ENCODE measurements at places on chromosomes 4 and X.

DNA sequence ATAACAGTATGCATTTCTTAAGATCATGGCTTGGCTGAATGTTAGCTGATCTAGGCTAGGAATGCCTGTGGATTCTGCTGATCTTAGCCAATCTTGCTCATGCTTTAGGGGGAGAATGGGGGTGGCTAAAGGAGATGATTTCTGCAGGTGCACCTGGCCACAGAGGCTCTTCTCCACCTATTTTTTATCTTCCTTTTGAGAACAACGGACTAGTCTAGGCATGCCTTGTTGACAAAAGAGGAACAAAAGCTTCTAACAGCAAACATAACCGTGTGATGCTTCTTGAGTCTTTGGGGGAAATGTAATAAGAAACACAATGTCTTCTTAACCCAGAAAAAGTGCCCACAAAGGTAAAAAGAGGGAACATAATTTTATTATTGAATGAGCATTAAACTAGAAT is 743.5 kb downstream of the ARAP2 start:
- no peak for DNase-seq

DNA sequence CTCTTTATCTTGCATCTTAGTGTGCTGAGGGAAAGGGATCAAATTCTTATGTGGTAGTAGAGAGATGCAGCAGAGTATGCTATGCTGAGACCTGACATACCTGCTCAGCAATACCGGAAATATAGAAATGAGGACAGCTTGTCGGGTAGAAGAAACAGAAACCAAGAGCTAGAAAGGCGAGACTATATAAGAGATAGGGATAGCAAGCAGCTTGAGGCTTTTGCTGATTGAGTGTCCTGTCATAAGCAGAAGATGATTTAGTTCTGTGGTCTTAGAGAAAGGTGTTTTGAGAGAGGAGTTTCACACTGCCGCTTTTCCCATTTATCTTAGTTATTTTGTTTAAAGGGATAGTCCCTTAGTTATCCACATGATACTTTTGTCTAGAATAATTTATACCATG is 31.7 kb downstream of the USP9X start:
- peak; percentile 20 for DNase-seq

DNA sequence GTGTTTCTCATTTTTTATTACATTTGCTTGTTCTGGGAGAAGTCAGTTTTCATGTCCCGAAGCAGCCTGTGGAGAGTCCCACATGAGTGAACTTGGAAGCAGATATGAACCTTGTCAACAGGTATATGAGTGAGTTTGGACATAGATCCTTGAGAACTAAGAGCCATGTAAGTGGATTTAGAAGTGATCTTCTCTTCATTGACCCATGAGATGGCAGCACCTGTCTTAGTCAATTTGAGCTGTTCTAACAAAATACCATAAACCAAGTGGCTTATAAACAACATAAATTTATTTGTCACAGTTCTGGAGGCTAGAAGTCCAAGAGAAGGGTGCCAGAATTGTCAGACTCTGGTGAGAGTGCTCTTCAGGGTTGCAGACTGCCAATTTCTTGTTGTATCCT is 1043.8 kb downstream of the ADGRL3 start:
- no peak for DNase-seq

DNA sequence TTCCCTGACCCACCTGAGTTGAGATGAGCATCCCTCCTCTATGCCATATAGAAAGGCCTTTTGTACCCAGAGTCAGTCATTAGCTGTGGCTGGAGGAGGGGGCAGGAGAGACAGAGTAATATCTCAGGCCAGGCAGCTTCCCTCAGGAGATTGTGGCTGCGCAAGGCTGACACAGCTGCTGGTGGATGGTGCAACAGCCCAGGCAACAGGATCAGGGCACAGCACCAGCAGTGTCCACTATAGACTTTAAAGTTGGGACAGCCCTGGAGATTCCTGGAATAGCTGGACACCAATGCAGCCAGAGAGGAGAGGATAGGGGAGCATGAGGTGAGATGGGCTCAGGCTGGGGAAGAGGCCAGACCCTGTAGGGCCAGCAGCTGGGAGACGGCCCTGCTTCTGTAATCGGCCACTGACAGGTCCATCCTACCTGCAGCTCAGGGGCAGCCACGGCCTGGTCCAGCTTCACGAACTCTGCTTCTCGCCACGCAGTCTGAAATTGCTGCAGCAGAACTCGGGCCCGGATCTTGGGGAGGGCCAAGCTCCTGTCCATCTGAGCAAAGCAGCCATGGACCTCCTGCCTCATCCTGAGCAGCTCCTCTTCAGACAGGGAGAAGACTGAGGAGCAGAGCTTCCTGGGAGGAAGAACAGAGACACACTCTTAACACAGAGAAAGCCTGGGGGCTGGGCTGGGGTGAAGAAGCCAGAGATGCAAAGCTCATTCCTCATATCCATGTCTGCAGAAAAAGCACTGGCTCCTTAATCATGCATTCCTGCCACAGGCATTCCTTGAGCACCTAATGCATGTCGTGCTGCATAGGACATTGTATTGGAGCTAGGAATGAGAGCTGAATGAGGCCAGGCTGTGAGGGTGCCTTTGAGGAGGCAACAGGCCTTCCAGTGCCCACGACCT is 90.1 kb downstream of the EVC2 start:
- DNase-seq = no peak

DNA sequence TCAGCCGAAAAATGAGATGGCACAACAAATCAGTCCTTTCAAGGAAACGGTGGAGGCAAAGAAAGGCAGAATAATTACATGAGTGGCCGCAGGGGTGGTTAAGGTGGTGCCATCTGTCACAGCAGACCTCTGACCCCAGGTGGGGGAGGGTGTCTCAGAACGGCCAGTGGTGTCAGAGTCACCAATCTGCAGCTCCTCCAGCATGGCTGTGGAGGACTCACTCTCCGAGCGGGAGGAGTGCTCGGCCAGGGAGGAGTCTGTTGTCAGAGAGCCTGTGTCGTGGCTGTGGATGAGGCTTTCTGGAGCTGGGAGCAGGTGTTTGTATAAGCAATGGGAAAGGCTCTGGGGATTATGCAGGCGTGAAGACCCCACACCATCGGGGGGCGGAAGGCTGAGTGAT is 130.3 kb upstream of the PDLIM3 start:
- no peak for DNase-seq

GRCh38 chrX:107014936-107015335 is 14.9 kb upstream of the MORC4 start:
- no peak for DNase-seq

DNA sequence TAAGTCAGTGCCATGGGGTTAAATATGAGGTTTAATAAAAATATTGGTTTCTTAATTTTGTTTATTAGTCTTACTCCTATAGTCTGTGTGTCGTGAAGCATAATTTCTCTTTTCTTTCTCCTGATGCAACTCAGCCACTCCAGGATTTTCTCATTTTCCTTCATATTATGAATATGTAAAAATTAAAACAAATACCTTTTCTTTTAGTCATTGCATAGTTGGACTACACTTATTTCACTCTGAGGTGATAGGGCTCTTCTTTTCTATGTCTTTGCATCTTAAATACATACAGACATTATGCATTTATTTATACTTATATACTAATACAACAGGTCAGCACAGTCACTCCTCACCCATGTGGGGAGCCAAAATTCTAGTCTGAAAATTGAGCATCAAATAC is 19.1 kb downstream of the GALNT7 start:
- DNase-seq = no peak

DNA sequence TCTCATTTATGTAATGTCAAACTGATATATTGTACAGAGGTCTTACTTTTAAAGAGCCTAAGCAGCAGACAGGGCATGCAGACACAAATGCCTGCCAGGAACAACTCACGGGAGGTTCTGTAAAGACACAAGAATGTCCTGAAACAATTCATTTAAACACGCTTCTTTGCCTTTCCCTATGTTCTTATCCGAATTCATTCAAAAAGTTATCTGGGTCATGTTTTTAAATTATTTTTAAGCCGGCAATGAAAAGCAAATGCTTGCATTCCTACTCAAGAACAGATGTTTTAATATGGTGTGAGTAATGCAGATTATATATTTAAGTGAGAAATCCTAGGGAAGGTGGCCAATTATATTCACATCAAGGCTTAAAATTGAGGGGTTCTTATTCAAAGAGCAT is 192.6 kb downstream of the PDGFC start:
- no peak for DNase-seq

GRCh38 chr4:96347582-96347981 is 507.7 kb downstream of the PDHA2 start:
- DNase-seq = no peak

DNA sequence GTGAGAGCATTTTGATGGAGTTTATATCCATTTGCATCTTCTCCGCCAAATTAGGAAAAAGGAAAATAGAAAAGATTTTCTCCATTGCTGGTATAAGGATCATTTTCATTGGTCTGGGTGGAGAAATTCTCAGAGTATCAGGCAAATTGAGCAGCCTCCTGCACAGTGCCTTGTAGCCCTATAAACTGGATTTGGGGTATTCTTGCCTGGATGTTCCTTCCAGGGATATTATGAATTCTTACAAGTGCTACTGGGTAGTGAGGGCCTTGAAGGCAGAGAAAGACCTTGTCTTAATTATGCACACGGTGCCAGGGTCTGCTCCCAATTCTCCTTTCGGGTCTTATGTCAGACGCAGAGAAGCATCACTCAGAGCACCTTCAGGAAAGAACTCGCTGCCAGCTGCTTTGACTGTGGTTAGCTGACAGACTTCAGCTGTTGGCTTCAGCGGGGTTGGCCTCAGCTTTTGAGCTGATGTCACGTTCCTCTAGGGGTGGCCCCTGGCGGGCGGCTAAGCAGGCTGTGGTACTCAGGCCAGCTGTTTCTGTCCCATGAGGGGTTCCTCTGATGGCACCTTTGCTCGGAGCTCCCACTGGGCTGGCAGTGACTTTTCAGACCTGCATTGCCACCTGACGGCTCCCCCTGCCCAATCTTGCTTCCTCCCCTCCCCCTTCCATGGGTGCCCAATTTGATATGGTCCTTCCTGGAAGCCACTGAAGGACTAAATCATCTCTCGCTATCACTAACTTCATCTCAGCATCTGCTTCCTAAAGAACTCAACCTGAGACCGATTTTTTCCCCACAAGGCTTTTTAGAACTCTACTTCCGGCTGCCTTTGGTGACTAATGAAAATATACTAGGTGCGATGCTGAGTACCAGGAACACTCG is 519.5 kb downstream of the BCOR start:
- DNase-seq = peak; percentile 50

GRCh38 chr4:39118034-39118658 is 56.1 kb downstream of the KLHL5 start:
- DNase-seq = no peak

- no peak for DNase-seq
Measured at GRCh38 chr4:164771088-164771487, 17.2 kb downstream of the SMIM31 start.

DNA sequence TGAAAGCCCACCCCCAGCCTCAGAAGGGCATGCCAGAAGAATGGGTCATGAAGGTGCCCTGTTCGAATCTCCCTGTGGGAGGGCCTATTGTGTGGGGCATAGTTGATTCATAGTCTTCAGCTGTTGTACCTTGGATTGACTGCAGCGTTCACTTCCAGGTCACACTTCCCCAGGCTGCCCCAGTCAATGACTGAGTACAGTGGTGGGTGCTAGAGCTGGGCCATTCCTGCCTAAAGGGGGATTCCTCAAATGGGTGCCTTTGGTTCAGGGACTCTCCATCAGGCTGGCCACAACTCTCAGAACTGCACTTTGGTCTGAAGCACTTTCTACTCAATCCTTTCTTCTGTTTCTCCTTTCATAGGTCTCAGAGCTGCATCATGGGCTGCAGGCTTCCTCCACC is 35.0 kb upstream of the RASGEF1B start:
- DNase-seq = no peak

- DNase-seq = no peak
Measured at GRCh38 chr4:151921386-151921785, 160.6 kb upstream of the GATB start.

All from Jurkat, Clone E6-1 (cell line).